ENCODE measurements at places on chromosomes 7 and 10. TPM values are rescaled to one million over a fixed set of nuclear protein-coding genes. Genes with fewer than 3 reads are reported as not detected.

Gene ABCB1
- 2.0 TPM for polyA plus RNA-seq

Gene CLDN3
- 0.05 TPM for polyA plus RNA-seq

Gene ELFN1
- 0.05 TPM for polyA plus RNA-seq

Gene GATA3
- 14.3 TPM for polyA plus RNA-seq

Gene MCM10
- polyA plus RNA-seq, result 5.1 TPM

Gene CPA4
- polyA plus RNA-seq, result 243 TPM

Gene CDH23
- 0.18 TPM for polyA plus RNA-seq

Gene CTAGE4
- polyA plus RNA-seq, result not detected
